HFFc6 (cell line): ENCODE measurements at places on chromosomes 11 and 22.

DNA sequence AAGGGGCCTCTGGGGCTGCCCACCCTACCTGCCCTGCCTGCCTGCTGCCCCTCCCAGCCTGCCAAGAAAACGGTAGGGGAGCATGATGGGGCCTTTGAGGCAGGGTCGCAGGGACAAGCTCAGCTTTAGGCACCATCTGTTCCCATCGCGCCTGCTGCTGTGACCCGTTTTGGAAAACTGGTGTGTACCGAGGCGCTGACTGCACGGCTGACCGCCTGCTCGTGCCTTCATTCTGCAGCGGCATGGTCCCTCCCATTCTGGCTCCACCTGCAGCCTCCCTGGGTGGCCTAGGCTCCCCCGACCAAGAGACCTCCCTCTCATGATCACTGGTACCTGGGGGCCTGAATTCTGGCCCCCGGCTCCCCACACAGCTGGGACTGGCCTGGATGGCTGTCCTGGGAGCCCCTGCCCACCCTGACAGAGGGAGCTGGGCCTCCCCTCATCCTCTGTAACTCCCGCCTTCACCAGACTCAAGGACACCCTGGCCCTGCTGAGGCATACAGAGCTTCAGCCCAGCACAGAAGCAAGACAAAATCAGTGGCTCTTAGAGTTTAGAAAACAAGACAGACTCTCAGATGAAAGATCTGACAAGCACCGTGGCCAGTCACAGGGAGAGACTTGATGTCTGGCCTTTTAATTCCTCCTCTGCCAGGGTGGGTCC is 6.5 kb upstream of the MYRF start:
- DNase-seq = no peak

DNA sequence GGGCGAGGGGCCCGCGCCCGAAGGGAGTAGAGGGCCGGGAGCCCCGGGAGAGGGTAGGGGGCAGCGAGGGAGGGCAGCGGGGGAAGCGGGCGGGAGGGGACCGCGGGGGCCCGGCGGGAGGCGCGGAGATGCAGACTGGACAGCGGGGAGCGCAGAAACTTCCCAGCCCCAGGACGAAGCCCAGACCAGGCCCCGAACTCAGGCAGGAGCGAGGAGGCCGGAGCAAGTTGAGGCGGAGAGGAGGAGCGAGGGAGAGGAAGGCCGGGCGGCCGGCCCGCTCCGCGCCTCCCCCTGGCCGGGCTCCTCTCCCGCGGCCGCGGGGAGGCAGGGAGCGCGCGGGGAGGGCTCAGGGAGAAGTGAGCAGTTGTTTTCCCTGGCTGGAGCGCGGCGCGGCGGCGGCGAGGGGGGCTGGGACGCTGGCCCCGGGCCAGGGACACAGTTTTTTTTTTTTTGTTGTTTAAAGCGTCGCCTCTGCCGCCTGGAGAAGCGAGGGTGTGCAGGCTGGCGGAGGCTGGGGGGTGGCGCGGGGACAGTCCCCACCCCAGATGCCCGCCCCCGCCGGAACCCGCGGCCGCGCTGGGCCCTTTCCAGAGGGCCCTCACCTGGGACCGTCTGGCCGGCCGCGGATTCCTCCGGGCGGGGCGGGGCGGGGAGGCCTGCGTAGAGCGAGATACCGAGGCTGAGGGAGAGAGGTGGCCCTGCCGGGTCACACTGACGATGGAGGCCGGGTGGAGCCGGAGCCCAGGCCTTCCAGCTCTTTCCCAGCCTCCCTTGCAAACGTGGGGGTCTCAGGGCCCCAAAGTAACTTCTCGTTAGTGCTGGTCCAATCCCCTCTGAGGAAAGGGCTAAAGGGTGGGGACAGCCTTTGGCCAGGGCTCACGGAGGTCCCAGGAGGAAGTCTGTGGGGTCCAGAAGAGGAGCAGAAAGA is at the start of gene LTBP3:
LTBP3 (minus strand) TSS at position 358 of the 928 bp plus-strand sequence. CDS start 400 bp downstream, outside the sequence.
- peak; percentile 55 for DNase-seq

DNA sequence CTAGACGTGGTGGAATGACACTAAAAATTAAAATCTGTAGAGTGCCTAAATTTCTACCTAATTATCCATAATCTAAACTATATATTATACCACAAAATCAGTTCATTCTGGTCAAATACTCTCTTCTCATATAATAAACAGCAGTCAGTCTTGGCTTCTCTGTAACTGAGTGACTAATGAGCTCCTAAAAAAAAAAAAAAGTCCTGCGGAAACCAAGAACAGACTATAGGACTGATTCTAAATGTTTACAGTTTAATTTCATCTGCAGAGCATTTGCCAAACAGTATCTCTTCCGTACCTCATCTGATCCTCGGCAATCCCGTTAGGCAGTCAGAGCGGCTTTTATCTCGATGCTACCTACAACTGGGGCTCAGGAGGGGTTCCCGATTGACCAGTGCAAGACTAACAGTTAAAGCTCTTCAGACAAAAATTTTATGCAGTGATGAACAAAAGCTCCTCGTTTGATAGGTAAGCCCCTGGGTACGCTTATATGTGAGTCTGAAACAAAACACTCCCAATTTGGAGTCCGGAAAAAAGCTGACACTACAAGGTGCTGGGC is 686 bp downstream of the KIF18A start:
- no peak for DNase-seq

DNA sequence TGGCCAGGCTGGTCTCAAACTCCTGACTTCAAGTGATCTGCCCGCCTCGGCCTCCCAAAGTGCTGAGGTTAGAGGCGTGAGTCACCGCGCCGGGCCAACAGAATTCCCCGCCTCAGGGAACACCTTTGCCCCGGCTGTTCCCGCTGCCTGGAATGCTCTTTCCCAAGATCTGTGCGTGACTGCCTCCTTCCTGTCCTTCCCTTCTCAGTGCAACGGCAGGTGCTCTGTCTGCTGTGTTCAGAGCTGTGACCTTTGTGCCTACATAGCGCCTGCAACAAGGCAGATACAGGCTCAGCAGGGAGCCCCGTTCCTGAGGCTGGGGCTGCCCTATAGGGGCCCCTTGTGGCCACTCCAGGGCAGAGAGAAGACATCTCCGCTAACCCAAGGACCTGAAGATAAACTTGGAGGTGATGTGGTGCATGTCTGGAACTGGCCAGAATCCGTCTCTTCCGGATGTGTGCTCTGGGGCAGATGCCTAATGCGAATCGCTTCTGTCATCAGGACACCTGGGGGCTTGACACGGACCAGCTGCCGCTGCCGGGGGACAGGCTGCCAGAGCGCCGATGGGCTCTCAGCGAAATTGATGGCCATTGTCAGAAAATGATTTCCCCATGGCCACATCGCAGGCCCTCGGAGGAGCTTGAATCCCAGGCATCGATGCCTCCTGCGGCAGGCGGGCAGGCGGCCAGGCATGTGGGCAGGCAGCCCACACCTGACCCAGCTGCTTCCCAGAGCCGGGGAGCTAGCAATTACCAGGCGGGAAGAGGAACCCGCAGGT is 43.5 kb upstream of the TCF20 start:
- no peak for DNase-seq

DNA sequence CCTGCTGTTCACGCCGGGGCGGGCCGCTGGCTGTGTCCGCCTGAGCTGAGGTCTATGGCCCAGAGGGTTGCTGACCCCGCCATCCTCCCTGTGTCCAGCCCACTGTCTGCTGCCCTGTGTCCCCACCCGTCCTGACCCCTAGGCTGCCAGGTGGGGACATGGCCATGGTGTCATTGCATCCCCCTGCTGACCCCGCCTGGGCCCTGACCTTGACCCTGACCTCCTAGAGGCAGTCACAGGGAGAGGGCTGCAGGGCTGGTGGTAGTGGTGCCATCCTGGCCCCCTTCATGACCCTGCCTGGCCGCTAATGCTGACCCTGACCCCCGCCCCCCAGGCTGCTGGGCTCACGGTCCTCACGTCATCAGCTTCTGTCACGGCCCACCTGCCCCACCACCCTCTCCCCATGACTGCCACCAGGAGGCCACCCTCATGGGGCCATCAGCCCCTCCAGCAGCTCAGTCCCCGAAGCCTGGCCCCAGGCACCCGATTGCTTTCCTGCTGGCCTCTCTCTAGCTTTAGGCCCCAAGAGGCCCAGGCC is 285.9 kb downstream of the BRD1 start:
- DNase-seq = no peak

DNA sequence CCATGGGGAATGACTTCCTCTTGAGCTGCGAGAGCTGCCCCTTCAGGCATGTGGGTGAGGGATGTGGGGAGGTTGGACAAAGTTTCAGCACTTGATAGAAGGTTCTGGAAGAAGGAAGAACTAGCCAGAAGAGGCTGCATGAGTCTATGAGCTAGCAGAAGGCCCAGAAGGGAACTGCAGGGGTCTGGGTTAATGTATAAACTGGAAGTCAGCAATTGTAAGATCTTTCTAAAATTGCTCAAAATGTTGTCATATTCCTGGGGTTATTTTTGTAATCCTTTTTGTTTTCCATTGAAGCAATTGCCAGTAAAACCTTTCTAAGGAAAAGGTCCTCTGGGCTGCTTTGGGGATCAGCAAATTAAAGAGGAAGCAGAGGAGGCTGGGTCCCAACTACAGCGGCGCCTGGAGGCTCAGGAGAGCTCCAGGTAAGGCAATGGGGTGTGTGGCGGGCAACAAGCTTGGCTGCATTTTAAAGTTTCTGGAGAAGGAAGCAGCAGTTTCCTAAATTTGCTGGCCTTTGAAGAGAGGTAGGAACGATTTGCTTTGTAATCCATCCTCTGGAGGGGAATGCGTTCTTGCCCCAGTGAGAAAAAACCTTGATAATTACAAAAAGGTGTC is 29.2 kb downstream of the ADAMTS15 start:
- no peak for DNase-seq

DNA sequence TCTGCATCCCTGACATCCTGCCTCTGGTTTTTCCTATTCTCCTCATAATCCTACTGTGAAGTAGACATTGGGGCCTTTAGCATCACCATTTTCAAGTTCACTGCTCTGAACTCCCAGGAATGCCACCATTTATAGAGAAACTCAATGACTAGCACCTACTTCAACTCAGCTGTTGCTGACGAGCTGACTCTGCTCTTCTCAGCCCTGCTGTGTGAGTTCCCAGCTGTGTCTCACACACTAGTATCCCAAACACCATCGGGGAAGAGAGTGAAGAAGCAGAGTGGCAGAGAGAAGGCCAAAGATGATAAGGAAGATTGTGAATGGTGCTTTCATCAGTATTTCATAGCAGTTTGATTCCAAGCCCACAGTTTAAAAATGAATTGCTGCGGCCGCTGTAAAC is 71.9 kb downstream of the PLEKHA7 start:
- DNase-seq = no peak

DNA sequence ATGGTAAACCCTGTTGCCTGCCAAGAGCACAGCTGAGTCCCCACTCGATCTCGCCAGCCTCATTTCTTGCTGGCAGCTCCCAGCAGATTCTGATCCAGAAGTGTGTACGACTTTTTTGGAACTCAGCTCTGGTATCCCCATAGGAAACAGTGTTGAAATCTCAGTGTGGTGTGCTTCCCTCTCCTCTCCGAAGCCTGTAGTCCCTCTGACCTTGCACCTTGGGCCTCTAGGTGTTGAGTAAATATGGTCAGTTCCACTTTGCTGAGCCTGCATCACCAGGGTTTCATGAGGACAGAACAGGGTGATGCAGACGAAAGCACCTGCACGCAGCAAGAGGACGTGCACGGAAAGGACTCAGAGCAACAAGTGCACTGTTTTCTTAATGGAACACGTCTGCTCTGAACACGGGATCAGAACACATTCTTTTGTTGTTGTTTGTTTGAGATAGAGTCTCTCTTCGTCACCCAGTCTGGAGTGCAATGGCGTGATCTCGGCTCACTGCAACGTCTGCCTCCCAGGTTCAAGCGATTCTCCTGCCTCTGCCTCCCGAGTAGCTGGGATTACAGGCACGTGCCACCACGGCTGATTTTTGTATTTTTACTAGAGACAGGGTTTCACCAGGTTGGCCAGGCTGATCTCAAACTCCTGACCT is 3.8 kb upstream of the CPT1A start:
- DNase-seq = no peak

- no peak for DNase-seq
Measured at GRCh38 chr22:32522237-32522636, 47.6 kb downstream of the FBXO7 start.

GRCh38 chr11:25970726-25971508 is 361.0 kb upstream of the ANO3 start:
- DNase-seq = no peak

- DNase-seq = no peak
Measured at GRCh38 chr11:86202013-86202336, 42.6 kb upstream of the EED start.
